ENCODE measurements at places on chromosomes 13 and 19. TPM values are rescaled to one million over a fixed set of nuclear protein-coding genes. Genes with fewer than 3 reads are reported as not detected.

The ZNF681 gene
- not detected for total RNA-seq

The HCN2 gene
- total RNA-seq = 38.9 TPM

The COMP gene
- 0.16 TPM for total RNA-seq

The GZMM gene
- 0.38 TPM for total RNA-seq

The C1QTNF9 gene
- not detected for total RNA-seq

The PHF11 gene
- 6.0 TPM for total RNA-seq

The CYP2F1 gene
- not detected for total RNA-seq

The IGLON5 gene
- 0.06 TPM for total RNA-seq

The CRX gene
- total RNA-seq = not detected

The SPTBN4 gene
- 0.77 TPM for total RNA-seq

The PRR19 gene
- 4.7 TPM for total RNA-seq

The CYSLTR2 gene
- total RNA-seq = not detected

The ADAT3 gene
- 4.9 TPM for total RNA-seq

The MCEMP1 gene
- total RNA-seq = not detected

The ZNF850 gene
- total RNA-seq = 1.0 TPM

The PODNL1 gene
- total RNA-seq = 1.5 TPM

The C5AR1 gene
- total RNA-seq = 2.2 TPM

The POU2F2 gene
- 0.21 TPM for total RNA-seq

The CATSPERD gene
- total RNA-seq = not detected

The ZIK1 gene
- not detected for total RNA-seq

The PRSS57 gene
- not detected for total RNA-seq

The RNF17 gene
- total RNA-seq = not detected

The ANGPTL4 gene
- 354 TPM for total RNA-seq

The ZNF418 gene
- total RNA-seq = 1.8 TPM

The TNFSF13B gene
- not detected for total RNA-seq

The RNF113B gene
- total RNA-seq = not detected

The PLPPR3 gene
- 4.8 TPM for total RNA-seq

The ERICH6B gene
- total RNA-seq = not detected

The BEST2 gene
- total RNA-seq = 0.22 TPM

The FCER2 gene
- total RNA-seq = not detected

The TSSK6 gene
- total RNA-seq = 0.86 TPM

The CTXN1 gene
- total RNA-seq = 21.1 TPM

The PLPP2 gene
- total RNA-seq = 81.0 TPM

The PPP5C gene
- 83.1 TPM for total RNA-seq

The FPR3 gene
- total RNA-seq = not detected

The C19orf81 gene
- 4.3 TPM for total RNA-seq

The PRODH2 gene
- 0.57 TPM for total RNA-seq

The C13orf42 gene
- not detected for total RNA-seq

The MLNR gene
- total RNA-seq = 0.63 TPM

The PTH2 gene
- not detected for total RNA-seq

The KCTD4 gene
- total RNA-seq = not detected

The CEACAM3 gene
- not detected for total RNA-seq

The SHFL gene
- total RNA-seq = 7.5 TPM

The TMPRSS9 gene
- 0.03 TPM for total RNA-seq

The SLC10A2 gene
- not detected for total RNA-seq

The ITM2B gene
- total RNA-seq = 157 TPM

The ZNF45 gene
- 10.3 TPM for total RNA-seq

The ANKLE1 gene
- total RNA-seq = 0.50 TPM

The LGALS4 gene
- total RNA-seq = 1.8 TPM

The TEKTIP1 gene
- not detected for total RNA-seq

The FARSA gene
- total RNA-seq = 71.0 TPM

The POSTN gene
- not detected for total RNA-seq

The QPCTL gene
- total RNA-seq = 8.0 TPM

The LILRB2 gene
- 0.06 TPM for total RNA-seq

The ZNF844 gene
- not detected for total RNA-seq

The FFAR1 gene
- total RNA-seq = not detected

The THSD8 gene
- 16.4 TPM for total RNA-seq

The COL5A3 gene
- 3.2 TPM for total RNA-seq

The SHISA7 gene
- not detected for total RNA-seq

The KISS1R gene
- total RNA-seq = 0.28 TPM
